ENCODE measurements at places on chromosomes 2 and 18.

GRCh38 chr2:150124739-150125138 lies 362.7 kb downstream of the RND3 start:
- DNase-seq = no peak

GRCh38 chr2:196177124-196177523 lies 5.7 kb upstream of the STK17B start:
- DNase-seq = no peak

DNA sequence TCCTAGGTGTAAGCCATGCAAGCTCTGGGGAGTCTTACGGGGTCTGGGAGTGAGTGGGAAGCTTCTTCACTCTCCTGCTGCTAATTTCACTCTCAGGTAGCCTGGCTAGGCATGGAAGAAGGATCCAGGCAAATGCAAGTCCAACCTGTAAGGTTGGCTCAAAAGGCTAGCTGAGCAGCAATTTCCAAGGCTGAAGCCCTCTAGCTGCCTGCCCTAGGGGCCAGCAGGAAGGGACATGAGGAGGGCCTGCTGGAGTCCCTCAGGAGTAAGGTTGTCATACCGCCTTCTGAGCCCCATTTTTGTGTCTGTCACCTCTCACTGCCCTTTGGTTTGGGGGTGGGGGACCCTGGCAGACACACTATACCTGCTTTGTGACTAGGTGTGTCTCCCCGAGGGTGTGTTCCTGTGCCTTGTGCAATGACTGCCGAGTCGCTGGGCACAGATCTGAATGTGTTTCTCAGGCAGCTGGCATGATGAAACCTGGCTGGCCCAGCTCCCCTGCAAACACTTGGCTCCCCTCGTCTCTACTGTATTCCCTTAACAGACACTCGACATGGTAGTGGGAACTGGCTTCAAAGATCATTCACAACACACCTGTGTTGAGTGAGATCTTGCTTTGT lies 123.9 kb upstream of the FAM136A start:
- no peak for DNase-seq

DNA sequence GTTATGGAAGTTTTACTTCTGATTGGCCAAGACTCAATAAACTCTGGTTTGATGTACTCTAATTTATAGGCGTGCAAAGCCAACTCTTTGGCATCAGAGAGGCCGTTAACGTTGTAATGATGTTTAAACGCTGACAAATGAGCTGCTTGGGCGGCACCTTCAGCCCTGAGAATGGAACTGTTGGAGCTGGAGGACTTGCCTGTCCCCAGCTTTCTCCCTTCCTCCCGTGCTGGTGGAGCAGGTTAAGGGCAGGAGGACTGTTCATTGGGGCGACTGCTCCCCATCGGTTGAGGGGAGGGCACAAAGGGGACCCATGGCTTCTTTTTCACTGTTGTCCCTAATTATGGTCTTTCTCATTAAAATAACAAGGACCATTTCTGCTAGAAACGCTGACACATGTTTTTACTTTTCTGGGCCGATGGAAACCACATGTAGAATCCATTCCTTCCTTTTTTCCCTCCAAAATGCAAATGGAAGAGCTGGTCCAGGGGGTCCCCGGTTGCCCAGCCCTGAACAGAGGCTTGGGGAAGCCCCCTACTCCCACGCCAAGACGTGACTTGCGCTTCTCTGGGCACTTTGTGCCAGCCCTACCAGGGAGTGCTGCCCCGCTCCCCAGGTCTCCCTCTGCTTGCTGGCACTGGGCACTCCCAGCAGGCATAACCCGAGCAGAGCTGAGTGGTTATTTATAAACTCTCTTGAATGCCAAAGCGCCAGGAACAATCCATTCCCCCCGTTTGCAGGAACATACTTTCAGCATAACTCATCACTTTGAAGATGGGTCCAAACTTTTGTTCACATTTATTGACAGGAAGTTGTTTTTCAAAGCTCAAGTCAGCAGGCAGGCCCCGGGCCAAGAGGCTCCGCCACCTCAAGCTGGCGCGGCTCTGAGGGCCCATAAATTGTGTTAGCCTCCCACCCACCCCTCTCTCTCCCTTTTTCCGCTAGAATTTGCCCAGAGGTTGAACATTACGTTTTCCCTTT lies 170.1 kb downstream of the ASB1 start:
- no peak for DNase-seq

- no peak for DNase-seq
Observed at GRCh38 chr2:114254875-114255274, 187.6 kb upstream of the DPP10 start.

GRCh38 chr2:51410331-51410730 lies 378.4 kb upstream of the NRXN1 start:
- DNase-seq = no peak

- no peak for DNase-seq
Observed at GRCh38 chr2:52000151-52000855, 968.4 kb upstream of the NRXN1 start.

GRCh38 chr2:119788752-119789151 lies 29.0 kb downstream of the PTPN4 start:
- no peak for DNase-seq

DNA sequence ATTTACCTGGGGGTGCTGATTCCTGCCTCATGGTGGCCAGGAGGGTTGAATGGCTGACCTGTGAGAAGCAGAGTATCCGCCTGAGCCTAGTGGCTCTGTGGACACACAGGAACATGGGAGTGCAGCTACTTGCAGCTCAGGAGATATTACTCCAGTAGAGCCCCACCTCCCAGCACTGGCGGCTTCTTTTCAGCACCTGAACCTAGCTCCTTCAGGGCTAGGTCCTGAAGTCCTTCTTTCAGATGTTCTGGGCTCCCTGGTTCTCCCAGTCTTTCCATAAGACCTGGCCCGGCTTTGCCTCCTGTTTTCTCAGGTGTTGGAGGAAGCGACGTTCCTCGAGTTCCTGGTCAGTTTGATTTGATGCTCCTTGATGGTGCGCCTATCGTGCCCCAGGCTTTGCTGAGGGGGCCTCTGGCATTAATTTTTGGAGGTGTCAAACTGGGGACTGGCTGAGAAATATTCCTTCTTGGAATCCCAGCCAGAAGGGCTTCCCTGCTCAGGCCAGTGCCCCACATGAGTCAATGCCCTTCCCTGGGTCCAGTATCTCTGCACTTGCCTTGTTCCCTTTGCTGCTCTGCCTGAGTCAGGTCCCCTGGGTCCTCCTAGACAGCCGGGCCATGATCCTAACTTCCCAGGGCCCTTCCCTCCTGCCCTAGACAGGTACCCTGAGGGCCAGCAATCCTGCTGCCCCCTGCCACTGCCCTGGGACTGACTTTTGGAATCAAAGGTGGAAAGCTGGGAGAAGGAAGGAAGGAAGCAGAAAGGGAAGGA lies 110.7 kb upstream of the HAAO start:
- no peak for DNase-seq

DNA sequence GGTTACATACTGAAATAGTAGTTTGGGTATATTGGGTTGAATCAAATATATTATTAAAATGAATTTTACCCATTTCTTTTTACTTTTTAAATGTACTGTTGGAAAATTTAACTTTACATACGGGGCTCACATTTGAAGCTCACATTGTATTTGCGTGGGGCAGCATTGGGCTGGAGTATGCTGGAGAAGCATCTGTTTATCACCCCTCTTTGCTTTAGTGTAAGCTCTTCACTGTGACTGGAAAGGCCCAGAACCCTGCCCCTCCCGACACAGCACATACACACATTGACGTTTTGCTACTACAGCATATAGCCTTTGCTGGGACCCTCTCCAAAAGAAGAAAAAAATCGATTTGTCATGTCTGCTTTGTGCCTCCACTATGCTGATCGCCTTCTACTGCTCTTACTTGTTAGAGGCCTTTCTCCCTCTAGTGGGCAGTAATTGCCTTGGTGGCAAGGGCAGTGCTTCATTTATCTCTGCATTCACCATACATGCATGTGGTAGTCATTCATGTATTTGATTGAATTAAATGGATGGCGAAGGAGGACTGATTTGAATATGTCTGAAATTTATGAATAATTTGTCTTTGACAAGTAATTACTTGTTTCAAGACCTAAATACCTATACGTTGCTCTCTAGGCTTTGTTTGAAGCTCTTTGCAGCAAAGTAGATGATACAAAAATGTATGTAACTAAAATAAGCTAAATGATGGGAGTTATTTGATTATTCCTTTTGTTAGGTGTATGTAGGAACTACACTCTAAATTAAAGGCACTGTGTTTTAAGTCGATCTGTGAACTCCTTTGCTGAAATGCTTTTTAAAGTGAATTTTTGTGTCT lies 37.4 kb downstream of the VAPA start:
- DNase-seq = no peak

DNA sequence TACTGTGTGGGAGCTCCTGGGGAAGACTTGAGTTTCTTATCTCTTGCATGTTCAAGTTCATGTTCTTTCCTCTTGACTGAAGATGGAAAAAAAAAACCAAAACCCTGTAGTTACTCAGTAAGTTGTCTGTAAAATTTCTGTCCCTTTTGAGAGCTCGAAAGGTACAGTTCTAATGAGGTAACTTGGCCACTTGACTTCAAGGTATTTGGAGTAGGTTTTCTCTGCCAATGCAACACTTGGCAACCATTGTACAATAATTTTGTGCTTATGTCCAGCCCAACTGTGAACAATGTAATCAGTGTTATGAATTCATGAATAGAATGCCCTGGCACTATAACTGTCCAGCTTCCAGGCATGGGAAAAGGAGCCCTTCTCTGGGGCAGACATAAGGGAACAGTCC lies 111.0 kb downstream of the LIPG start:
- no peak for DNase-seq

- DNase-seq = no peak
Observed at GRCh38 chr18:43634994-43635393, 357.7 kb upstream of the SYT4 start.

- DNase-seq = no peak
Observed at GRCh38 chr2:198188982-198189381, 384.6 kb downstream of the PLCL1 start.

GRCh38 chr18:48490641-48491293 lies 48.1 kb upstream of the CTIF start:
- DNase-seq = no peak

GRCh38 chr2:143390171-143390570 lies 261.0 kb downstream of the ARHGAP15 start:
- no peak for DNase-seq

DNA sequence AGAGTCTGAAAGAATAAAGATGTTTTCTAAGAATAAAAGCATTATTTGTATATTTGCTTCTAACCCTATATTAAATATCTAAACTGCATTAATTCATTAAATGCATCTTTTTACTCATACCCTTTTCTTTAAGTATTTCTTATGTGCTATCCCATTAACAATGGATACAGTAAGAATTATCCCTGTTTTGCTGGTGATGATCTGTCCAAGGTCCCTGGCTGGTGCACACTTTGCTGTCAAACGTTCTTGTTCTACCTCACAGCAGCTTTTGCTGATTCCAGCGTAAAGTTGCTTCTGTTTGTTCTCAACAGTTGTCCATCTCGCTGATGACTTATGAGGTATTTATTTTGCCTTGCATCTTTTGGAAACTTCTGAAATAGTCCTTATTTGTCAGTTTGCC lies 504.0 kb downstream of the PLCL1 start:
- DNase-seq = no peak

GRCh38 chr2:727071-727470 lies 49.9 kb upstream of the TMEM18 start:
- no peak for DNase-seq

DNA sequence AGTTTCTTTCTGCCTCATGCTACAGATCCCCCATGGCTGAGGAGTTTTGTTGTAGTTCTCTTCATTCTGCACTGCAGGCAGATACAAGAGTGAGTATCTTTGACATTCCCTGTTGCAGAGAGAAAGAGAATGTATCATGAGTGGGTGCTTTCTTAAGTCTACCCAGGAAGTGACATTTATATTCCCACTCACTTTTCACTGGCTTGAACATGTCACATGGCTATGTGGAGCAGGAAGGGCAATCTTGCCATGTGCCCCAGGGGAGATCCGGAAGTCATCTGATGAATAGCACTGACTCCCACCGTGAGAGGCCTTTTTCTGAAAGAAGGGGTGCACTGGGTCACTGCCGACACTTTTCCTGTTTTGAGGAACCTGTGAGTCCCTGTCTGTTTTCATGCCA lies 66.4 kb upstream of the BOD1L2 start:
- no peak for DNase-seq

DNA sequence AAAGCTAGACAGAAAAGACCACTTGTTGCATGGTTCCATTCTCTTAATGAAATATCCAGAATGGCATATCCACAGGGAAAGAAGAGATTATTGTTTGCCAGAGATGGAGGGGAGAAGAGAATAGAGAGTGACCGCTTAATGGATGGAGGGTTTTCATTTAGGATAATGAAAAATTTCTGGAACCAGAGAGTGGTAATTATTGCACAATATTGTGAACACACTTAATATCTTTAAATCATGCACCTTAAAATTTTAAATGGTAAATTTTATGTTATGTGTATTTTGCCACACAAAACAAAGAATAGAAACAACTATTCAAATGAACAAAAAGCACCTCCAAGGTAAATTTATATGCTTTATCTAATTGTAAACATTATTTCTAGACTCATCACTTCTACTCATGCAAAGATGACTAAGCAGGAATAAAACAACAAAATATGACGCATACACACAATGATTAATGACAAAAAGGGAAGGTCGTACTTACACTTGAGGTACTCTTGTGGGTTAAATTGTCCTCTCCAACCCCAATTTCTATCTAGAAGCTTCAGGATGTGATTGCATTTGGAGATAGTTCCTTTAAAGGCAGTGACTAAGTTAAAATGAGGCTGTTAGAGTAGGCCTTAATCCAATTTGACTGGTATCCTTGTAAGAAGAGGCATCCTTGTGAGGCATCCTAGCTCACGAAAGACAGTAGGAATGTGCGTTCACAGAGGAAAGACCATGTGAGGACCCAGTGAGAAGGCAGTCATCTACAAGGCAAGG lies 18.7 kb upstream of the DHRS9 start:
- DNase-seq = no peak

DNA sequence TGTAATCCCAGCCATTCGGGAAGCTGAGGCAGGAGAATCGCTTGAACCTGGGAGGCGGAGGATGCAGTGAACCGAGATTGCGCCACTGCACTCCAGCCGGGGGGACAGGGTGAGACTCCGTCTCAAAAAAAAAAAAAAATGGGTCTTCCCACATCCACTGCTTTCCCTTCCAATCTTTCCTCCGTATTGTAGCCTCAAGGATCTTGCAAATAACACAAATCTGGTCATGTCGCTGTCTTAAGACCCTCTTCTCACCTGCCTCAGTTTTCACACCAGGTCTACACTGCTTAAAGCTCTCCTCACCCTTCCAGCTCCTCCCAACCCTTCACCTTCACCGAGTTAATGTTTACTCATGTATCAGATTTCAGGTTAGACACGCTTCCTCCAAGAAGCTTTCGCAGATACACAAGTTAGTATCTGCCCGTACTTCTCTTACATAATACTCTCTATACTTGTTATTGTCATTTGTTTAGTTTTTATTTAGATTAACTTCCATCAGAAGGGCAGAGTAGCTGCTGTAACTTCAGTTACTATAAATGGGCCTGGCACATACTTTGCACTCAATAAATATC lies 1.5 kb downstream of the IER3IP1 start:
- DNase-seq = no peak

GRCh38 chr2:69933254-69933828 lies 18.4 kb downstream of the MXD1 start:
- no peak for DNase-seq

GRCh38 chr2:35997488-35997887 lies 358.1 kb upstream of the CRIM1 start:
- no peak for DNase-seq

GRCh38 chr18:50987261-50987660 lies 19.4 kb downstream of the ELAC1 start:
- DNase-seq = no peak

- DNase-seq = no peak
Observed at GRCh38 chr2:46815121-46815802, 100.3 kb downstream of the MCFD2 start.
